ENCODE measurements at places on chromosomes 1 and 21.

DNA sequence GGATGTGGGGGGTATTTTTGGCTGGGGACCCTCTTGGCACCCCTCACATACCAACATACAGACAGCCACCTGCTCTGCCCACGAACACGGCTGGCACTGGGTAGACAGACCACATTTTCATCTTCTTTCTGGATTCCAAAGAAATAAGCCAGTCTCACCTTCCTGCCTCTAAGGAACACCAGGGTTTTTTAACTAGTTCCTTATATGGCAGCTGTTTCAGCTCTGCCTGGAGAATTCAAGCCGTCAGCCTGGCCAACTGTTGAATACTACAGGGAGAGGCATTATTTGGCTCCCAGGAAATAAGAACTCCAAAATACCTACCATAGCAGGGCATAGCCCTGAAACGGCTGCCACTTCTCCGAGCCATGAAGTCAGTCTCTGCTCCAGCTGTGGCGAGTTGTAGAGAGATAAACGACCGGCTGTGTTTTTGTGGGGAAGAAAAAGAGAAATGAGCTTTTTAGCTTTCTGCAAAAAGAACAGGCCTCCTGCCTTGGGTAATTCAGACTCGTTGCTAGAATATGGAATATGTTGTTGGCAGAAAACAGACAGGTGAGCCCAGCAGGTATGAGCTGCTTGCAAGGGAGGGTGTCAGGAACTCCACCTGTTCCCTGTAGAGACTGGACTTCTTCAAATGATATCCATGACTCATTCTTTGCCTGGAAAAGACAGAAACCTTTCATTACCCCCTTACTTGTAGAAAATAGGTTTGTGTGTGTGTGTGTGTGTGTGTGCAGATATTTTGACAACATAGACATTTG is 51.8 kb downstream of the MT1HL1 start:
- DNase-seq, result no peak

DNA sequence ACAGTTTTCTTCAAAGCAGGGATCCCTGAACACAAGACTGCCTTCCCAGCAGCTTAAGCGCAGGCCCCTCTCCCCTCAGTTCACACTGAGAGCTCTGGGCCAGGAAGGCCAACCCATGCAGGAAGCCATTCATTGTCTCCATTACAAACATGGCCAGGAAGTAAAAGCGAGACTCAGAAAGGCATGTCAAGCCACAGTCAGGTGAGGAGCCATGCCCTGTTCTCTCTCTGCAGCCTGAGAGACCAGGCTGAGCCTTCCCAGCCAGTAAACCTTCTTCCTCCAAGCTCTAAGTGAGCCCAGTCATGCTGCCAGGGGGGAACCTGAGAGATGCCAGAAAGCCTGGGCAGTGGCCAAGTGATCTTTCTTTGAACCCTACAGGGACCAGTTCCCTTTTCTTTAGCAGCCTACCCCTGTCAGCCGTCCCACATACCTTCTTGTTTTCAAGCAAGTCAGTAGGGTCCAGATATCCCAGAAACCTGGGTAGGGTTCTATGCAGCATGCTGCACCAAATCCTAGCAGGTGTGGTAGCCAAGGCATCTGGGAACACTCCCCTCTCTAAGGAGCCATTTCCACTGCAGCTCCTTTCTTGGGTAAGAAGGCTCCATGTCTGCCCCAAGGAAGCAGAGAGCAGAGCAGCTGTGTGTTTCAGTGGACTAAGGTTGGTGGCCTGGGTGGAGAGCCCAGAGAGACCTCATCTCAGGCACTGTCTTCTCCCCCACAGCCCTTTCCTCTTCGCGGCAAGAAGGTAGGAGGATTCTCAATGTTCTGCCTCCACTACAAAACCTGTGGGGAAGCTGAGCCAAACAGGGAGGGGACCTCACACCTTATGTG is 977 bp downstream of the TRAF3IP3 start:
- DNase-seq, result no peak

DNA sequence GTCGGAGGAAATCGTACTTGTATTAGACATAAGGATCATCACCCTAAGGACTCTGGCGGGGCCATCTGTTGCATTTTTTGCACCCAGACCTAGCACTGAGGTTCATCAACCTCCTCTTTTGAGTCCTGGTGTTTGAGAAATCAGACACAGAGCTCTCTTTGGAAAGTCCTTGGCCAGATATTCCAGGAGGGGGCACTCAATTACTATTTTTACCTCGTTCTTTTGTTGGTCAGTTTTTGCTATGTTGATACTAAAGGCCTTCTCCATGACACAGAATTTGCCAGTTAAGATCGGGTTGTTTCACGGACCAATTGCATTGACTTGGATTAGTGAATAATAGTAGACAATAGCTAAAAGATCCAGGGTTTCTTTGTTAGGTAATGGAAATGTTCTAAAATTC is 711.2 kb downstream of the KCNT2 start:
- no peak for DNase-seq

- DNase-seq, result no peak
These were observed 24.7 kb upstream of the STUM start for GRCh38 chr1:226523646-226524406.

DNA sequence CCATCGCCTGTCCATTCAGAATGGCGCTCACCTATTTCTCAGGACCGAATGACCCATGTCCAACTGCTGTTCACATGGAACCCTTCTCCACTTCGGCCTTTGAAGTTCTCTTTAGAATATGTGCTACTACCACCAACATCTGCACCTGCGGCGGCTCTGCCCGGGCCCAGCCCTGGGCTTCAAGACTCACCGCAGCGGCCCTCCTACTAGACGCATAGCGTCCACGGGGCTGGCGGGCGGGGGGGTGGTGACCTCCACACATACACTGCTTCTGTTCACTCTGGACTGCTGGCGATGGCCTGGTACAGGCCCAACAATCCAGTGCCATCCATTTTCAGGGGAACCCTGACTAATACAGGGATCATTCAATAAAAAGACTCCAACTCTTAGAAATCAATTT is 394.2 kb downstream of the VAV3 start:
- no peak for DNase-seq

- DNase-seq, result no peak
These were observed 59.2 kb upstream of the IVNS1ABP start for GRCh38 chr1:185376288-185376687.

DNA sequence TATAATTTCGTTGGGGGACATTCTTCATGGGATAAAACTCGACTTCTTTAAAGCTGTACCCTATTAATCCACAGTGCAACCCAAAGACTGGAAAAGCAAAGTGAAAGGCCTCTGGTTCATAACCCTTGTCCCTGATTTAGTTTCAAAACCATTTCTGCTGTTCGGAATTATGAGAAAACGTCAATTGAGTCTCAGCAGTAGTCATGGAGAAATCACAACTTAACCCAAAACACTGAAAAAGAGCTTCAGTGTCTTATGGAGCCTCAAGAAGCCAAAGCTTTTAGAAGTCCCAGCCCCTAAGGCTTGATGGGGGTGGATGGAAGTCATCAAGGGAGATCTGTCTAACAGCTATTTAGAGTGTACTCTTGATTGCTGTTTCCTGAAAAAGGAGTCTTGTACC is 73.5 kb upstream of the VCAM1 start:
- no peak for DNase-seq

DNA sequence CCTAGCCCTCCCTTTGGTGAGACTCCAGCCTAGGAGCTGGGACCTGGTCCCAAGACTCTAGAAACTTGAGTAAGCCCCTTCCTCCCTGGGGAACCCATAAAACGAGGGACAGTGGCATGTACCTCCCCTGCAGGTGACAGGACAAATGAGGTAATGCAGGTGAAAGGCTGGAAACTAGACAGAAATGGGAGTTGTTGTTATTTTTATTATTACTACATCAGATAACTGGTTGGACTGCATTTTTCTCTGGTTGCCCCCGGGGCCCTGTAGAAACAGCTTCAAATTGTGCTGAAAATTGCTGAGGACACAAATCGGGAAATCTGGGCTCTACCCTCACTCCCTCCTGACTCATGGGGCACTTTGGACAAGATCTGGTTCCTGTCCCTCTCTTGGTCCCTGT is 132.3 kb upstream of the WNT4 start:
- DNase-seq, result no peak

- no peak for DNase-seq
These were observed 147.0 kb upstream of the ERG start for GRCh38 chr21:38645282-38645681.

- DNase-seq, result no peak
These were observed 118.9 kb downstream of the PRDM2 start for GRCh38 chr1:13818926-13819325.

GRCh38 chr1:41891199-41891896 is 27.4 kb downstream of the HIVEP3 start:
- DNase-seq, result peak; percentile 13

GRCh38 chr1:214709241-214709640 is 106.2 kb downstream of the CENPF start:
- DNase-seq, result no peak

GRCh38 chr1:43048601-43049011 is 89.9 kb upstream of the SLC2A1 start:
- DNase-seq, result no peak

- peak; percentile 28 for DNase-seq
These were observed 880 bp downstream of the PRPF38B start for GRCh38 chr1:108692724-108693655.

DNA sequence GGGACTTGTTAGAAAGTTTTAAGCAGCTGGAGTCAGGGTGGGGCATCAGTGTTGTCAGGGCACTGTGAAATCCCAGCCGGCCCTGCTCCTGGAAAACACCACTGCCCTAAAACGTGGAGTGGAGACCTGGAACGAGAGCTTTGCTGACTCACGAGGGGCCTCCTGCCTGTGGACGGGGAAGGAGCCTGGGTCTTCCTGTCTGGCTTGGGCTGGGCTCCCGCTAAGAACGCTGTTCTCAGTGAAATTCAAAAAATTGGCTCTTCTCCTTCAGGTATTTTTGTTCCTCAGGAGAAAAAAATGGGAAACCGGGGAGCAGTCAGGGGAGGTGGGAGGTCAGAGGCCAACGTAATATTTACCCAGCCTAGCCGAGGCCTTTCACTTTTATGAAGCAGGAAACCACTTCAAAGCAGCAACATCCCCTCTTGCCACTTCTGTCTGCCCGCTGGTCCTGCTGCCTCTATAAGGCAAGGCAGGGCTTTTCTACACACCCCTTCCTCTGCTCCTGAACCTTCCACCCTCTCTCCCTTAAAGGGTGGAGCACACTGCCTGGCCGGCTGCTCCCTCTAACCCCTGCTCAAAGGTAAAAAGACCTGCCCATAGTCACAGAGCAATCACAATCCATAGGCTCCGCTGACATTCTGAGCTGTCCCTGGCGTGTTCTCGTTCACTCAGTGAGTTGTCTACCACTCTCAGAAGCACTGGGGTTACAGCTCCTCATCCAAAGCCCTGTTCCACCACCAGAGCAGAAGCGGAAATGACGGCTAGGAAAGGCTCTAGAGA is 8.0 kb downstream of the PLXNA2 start:
- no peak for DNase-seq

- DNase-seq, result no peak
These were observed 37.4 kb downstream of the AGPAT3 start for GRCh38 chr21:43902441-43902840.

- no peak for DNase-seq
These were observed 23.4 kb downstream of the SPSB1 start for GRCh38 chr1:9316080-9316444.

GRCh38 chr1:248686815-248687214 is 15.8 kb downstream of the OR14I1 start:
- no peak for DNase-seq

- no peak for DNase-seq
These were observed 105.2 kb downstream of the SUSD4 start for GRCh38 chr1:223258751-223259198.

DNA sequence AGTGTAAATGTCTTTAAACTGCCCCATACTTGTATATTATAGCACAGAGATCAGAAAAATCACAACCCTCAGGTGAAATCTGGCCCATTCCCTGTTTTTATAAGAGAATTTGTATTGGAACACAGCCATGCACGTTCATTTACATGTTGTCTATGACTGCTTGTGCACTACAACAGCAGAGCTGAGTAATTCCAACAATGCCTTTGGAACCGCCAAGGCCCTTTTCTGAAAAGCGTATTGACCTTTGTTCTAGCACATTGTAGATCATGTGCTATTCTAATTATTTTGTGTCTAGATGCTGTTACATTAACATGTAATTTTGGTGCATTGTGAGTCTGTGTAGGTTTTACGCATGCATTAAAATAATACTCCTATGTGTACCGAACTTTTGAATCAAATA is 339.6 kb downstream of the CHRM3 start:
- no peak for DNase-seq

DNA sequence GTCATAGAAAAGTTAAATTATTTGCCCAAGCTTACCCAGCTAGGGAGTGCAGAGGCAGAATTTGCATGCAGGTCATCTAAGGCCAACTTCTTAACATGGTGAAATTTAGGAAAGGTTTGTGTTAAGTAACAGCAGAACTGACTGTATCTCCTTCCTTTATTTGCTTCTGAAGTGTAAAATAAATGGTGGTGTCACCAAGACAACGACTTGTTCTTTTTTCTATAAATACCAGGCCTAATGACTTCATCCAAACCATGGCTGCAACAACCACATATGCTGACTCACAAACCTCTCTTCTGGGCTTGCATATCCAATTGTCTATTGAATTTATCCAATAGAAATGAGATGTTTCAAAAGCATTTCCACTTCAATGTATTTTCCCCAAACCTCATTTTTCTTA is 19.1 kb downstream of the COL24A1 start:
- DNase-seq, result no peak

DNA sequence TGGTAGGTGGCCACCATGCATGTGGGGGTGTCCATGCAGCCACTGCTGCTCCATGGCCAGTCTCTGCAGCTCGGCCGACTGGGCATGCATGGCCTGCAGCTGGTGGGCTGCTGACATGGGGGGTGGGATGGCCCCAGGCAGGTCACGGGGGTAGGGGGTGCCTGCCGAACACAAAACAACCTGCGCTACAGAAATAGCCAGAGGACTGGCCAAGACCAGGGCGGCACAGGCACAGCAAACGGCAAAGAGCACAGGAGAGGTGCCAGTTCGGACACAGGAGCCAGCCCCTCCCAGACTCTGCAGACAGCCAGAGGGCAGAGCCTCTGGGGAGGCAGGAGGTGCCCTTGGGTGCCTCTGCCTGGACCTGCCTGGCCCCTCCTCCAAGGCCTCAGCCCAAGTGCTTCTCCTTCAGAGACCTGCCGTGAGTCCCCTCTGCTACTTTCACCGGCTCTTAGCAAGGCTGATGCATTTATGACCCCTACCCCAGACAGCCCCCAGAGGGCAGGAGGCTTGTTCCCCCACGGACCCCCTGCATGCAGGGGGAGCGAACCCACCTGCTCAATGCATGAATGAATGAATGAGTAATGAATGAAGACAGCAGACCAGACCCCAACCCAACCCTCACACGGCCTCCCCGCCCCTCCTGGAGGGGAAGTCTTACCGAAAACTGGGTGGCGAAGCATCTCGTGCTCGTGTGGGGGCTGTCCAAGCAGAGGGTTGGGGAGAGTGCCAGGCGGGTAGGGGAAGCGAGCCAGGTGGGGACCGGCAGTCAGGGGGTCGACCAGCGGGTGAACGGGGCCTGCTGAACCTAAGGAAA is 37.7 kb downstream of the SLC45A1 start:
- DNase-seq, result no peak

DNA sequence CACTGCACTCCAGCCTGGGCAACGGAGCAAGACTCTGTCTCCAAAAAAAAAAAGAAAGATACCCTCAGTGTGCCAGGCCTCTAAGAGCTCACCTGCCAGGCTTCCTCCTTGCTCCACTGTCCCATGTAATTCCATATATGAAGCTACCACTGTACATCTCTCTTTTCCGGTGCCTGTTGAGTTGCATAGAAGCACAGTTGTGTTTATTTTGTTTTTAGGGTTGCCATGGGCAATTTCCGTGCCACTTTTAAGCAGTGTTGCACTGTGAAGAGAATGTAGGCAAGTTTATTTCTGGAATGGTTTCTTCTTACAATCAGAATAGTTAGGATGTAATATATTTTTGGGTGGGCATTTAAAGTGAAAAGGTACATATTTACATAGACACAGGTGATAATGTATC is 23.3 kb downstream of the MR1 start:
- DNase-seq, result no peak

- no peak for DNase-seq
These were observed 27.7 kb downstream of the TRIM11 start for GRCh38 chr1:228378873-228379460.

Data from activated naive CD8-positive, alpha-beta T cell treated with anti-CD3 and anti-CD28 coated beads, Interleukin-2, amount 50 U/mL, for 16 hours (primary cell).